ENCODE measurements at places on chromosomes 12 and 14. TPM values are rescaled to one million over a fixed set of nuclear protein-coding genes. Genes with fewer than 3 reads are reported as not detected.

GRCh38 chr14:93716002-93716745 is 72.1 kb downstream of the PRIMA1 start:
- DNase-seq = no peak

DNA sequence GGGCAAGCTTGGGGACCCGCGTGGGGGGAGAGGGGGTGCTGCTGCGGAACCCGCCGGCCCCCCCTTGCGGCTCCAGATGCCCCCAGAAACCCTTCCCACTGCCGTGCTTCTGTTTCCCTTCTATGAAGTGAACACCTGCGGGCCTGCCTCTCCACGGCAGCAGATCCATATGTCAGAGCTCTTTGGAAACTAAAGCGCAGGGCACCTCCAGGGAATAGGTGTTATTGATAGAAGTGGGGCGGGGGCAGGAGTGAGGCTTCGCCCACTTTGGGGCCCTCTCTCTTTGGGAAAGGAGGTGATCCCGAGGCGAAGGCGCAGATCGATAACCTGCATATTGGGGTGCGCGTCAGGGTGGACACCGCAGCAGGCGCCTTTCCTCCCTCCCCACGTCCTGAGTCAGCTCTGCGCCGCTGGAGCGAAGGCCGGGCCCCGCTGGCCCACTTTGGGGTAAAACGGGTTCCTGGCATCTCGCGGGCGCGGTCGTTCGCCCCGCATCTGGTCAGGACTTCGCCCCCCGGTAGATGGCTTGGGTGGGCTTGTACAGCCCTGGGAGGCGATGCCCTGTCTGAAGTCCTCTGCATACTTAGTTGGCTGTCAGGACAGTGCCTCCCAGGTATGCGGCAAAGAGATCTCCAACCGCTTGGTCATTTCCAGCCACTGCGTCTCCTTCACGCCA is 524 bp downstream of the KMT5A start:
- no peak for DNase-seq

GRCh38 chr14:76844223-76844622 is 18.0 kb downstream of the LRRC74A start:
- peak; percentile 1 for DNase-seq

GRCh38 chr12:28209782-28210181 is 19.5 kb downstream of the CCDC91 start:
- DNase-seq = no peak

ZFHX2 gene
- total RNA-seq = 2.4 TPM

- peak; percentile 78 for DNase-seq
Observed at GRCh38 chr14:54652188-54652587, 85.3 kb downstream of the SAMD4A start.

GRCh38 chr12:96434107-96434506 is 33.9 kb upstream of the CDK17 start:
- DNase-seq = no peak

- no peak for DNase-seq
Observed at GRCh38 chr12:97017213-97017612, 110.2 kb downstream of the NEDD1 start.

C14orf132 gene
- total RNA-seq = 23.0 TPM

DNA sequence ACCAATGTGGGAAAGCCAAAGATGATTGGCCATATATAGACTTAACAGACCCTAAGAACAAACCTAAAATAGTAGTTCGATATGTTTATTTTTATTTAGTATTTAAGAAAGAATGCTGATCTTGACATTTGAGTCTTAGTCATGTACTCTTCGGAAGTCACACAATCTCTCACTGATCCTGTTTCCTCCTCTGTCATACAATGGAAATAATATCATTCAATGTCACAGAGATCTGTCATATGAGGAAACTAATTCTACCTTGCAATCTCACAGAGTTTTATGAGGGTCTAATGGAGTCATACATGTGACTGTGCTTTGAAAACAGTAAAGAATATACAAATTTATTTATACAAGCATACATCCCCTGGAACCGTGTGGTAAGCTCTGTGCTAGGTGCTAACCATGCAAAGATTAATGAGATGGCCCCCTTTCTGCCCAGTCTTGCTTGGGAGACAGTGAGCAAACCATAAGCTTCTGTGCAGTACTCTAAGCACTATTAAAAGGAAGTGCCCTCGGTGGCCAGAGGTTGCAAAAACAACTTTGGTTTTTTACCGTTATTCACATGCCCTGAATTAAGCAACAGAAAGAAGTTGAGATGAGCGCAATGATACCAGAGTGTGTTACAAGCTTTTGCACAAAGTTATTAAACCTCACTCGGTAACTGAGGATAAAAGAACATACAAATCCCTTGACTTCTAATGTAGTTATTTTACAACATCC is 1.7 kb upstream of the LIN7A start:
- DNase-seq = no peak

GRCh38 chr12:57367121-57367520 is 63.7 kb downstream of the R3HDM2 start:
- DNase-seq = no peak

Measured in Panc1 (cell line).